Activated CD4-positive, alpha-beta T cell treated with anti-CD3 and anti-CD28 coated beads, Interleukin-2, Interleukin-6, amounts not matched to agents 100 ng/mL and 50 ng/mL, durations not matched to agents 16 hours and 8 hours (primary cell): ENCODE measurements at places on chromosomes 12 and 14.

GRCh38 chr12:24661657-24662096, 287.2 kb downstream of the BCAT1 start:
- DNase-seq, result no peak

DNA sequence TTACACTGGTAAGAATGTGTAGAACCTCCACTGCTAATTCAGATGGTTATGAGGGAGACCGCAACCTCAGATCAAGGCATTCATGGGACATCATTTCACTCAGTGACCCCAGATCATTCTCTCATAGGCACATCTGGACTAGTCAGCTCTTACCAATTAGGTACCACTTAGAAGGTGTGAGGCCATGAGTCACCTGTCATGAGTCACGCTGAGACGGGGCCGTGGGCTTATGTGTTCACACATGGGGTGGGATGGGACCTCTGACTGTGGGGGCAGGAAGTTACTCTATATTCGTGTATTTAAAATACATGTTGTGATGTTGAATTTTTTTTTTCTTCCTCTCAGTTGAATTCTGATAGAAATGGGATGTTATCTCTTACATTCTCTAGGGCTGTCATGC, 55.9 kb downstream of the CCDC92 start:
- peak; percentile 45 for DNase-seq

GRCh38 chr12:111197376-111197944, 171.4 kb downstream of the PHETA1 start:
- DNase-seq, result no peak

DNA sequence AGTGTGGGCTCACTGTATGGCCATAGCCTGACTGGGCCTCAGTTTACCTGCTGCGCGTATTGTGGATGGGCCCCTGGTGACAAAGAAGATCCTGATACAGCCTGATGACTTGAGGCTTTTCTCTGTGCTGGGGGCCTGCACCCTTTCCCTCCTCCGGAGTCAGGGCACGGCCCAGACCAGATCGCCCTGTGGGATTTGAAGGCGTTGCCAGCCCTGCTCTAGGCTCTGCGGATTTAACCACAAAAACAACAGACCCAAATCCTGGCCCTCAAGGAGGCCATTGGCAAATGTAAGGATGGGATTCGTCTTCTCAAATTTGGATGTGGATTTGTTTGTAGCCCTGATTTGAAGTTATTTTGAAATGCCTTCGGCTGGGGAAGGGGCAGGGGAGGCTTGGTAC, 195.8 kb downstream of the TSPAN9 start:
- DNase-seq, result no peak

DNA sequence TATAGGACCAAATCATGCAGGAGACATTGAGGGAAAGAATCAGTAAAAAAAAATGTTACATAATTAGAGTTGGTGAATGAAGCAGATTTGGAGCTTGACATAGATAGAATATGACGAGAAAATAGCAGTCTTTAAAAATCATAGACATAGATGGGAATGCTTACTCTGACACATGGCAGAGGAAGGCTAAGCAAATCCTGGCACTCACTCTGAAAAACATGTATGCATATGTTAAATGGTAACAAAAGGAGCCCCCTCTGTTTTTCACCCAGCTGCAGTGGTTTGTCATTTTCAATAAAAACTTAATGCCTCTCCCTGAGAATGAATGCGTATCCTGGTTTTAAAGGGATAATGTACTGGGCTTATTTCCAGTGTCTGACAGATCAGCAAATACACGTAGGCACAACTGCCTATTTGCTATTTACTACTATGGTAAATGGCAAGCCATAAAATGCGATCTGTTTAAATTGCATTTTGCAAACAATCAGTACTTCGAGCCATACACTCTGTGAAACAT, 561.2 kb upstream of the SEL1L start:
- DNase-seq, result no peak

DNA sequence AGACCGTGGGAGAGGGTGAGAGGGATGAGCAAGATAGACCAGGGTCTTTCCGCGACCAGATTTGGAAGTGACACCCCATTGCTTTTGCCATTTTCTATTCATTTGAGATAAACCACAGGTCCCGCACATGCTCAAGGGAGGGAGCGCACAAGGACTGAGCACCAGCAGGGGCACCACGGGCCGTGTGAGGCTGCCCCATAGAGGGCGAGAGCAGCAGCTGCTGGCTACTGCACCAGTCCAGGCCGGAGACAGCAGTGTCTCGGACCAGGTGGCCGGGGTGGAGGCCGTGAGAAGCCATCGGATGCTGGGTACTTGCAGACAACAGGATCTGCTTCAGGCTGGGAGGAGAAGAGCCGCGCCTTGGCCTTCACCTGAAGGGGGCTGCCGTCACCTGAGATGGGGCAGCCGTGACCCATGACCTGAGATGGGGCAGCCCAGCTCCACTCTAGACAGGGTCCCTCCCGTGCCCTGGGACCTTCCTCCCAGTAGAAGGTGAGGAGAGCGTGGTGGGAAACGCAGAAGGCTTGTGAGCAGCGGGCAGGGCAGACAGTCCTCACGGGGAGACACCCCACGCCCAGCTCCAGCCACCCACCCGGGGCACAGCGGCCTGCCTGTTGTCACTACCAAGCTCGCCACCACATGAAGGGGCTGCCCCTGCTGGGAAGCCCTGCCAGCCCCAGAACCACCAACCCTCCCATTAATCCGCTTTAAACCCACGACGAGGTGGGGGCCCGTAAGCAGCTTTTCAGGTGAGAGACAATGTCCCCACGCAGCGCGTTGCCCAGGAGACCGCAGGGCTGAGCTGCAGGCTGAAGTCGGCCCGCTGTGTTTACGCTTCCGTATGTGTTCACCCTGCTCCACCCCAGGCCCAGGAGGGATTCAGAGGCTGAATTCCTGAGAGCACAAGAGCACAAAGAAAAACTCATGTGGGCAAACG, 61.7 kb upstream of the FBRSL1 start:
- no peak for DNase-seq

GRCh38 chr14:89486505-89486904, 69.5 kb upstream of the FOXN3 start:
- no peak for DNase-seq

DNA sequence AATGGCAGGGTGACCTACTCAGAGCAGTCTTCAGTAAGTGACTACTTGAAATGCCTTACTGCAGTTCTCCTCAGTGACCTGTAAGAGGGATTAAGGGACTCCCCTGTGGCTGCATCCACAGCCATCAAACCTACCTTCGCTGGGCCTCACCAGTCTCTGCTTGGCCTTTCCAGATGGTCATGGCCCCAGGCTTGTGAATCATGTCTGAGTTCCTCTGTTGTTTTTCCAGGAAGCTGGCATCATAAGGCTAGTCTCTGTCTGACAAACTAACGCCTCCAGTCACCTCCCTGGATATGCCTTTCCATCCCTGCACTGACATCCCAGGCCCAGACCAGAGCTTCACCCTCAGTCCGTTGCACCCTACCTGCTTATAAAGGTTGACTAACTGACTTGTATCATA, 14.0 kb downstream of the RNASE2 start:
- DNase-seq, result no peak

DNA sequence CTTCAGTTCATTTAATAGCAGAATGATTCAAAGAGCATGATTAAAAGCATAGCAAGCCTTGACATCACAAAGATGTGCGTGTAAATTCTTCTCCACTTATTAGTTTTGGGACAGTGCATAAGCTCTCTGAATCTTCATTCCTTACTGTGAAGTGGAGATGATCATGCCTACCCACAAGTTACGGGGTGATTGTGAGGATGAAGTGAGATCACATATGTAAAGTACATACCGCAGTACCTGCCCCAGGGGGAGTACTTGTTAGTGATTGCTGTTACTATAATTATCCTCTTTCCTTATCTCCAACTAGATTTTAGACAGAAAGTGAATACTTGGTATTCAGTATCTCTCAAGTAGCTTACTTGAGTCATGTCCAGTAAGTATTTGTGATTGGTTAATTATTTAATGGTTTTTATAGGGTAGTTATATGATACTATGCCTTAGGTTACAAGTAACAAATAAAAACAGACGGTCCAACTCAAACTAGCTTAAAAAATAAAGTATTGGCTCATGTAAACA, 6.0 kb downstream of the RAD9B start:
- no peak for DNase-seq
